Prostate gland (tissue), 2 donors: ENCODE measurements at places on chromosomes 12 and 14. TPM values are rescaled to one million over a fixed set of nuclear protein-coding genes. Genes with fewer than 3 reads are reported as not detected.
A peak's percentile ranks its signal among the peaks of the same experiment; 100 is the strongest.

The B3GNT4 gene
- total RNA-seq, result 5.1 TPM

The TROAP gene
- 5.2 TPM for total RNA-seq

The TAS2R20 gene
- 3.6 TPM for total RNA-seq

The TPH2 gene
- total RNA-seq, result not detected

The LDHB gene
- 280 TPM for total RNA-seq

The ADAMTS20 gene
- not detected for total RNA-seq

The AP5M1 gene
- total RNA-seq, result 22.6 TPM

DNA sequence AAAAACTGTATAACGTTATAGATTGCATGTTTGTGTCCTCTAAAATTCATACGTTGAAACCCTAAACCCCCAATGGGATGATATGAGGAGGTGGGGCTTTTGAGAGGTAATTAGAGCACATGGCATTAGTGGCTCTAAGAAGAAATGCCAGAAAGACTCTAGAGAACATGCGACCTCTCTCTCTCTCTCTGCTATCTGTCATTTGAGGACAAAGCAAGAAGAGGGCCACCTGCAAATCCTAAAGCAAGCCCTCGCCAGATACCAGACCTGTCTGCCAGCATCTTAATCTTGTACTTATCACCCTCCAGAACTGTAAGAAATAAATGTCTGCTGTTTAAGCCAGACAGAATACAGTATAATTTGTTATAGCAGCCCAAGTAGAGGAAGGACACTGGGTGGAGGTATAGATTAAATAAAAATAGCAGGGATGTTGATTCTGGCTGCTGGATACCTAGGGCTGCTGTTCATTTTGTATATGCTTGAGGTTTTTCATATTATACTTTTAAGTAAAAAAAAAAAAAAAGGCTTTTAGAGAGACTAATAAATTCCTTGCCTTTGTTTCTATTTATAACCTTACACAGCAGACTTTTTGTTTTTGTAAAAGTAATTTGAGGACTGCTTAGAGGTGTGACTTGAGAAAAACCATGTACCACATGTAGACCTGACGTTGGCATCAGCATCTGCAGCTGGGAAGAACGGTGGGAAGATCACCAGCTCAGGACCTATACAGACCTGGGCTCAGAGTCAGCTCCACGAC is 26.9 kb downstream of the MOK start:
- no peaks in the 10 kb centered on the region for H3K36me3 ChIP-seq
- no peak overlapping the region for H3K27ac ChIP-seq
- H3K4me1 ChIP-seq, result no peaks in the 10 kb centered on the region
- no peaks in the 10 kb centered on the region for H3K27me3 ChIP-seq

DNA sequence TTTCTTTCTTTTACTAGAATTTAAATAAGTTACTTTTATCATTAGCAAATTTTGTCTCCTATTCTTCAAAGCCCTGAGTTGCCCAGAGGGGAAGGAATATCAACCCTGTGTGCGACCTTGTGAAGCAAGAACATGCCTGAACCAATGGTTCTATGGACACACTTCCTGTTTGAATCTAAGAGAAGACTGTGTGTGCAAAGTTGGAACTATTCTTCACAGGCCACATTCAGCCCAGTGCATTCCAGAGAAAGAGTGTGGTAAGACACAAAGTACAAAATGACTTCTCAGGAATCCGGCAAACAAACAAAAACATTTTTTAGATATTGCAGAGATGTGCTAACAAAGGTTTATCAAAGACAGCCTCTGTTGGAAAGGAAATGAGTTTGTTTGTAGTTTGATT is 90.8 kb upstream of the PTPRQ start:
- no peaks in the 10 kb centered on the region for H3K36me3 ChIP-seq
- no peak for DNase-seq
- no peaks in the 10 kb centered on the region for H3K4me1 ChIP-seq
- no peaks in the 10 kb centered on the region for H3K27me3 ChIP-seq

GRCh38 chr12:9646794-9647781 is 22.4 kb upstream of the CLEC2D start:
- no peak for DNase-seq
- H3K27ac ChIP-seq, result peak overlapping the region; percentile 95
- peak overlapping the region; percentile 69 for H3K4me3 ChIP-seq
- H3K4me1 ChIP-seq, result no peaks in the 10 kb centered on the region
- no peaks in the 10 kb centered on the region for H3K27me3 ChIP-seq
- no peaks in the 10 kb centered on the region for H3K36me3 ChIP-seq

- no peaks in the 10 kb centered on the region for H3K4me1 ChIP-seq
- no peaks in the 10 kb centered on the region for H3K36me3 ChIP-seq
- no peak for DNase-seq
- no peaks in the 10 kb centered on the region for H3K27me3 ChIP-seq
Observed at GRCh38 chr14:52678591-52678990, 16.8 kb downstream of the ERO1A start.

DNA sequence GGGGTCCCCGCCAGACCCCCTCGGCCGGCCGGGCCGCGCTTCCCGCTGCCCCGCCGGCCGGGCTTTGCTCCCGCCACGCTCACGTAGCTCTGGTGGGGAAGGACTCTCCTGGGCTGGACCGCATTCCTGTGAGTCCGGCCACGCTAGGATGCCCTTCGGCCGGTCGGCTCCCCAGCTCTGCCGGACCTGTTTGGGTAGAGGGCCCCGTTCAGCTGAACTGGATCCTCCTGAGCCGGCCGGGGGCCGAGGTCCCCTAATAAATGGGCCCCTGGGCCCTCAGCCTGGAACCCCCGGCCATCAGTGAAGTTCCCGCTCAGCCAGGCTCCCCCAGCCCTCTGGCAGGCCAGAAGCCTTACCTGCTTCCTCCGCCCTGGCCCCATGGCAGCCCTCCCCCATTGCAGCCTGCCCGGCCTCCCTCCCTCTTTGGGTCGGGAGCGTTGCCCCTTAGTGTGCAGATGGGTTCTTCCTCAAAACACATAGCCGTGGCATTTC is 593 bp downstream of the UNC119B start:
- DNase-seq, result no peak
- no peaks in the 10 kb centered on the region for H3K4me1 ChIP-seq
- no peaks in the 10 kb centered on the region for H3K36me3 ChIP-seq

DNA sequence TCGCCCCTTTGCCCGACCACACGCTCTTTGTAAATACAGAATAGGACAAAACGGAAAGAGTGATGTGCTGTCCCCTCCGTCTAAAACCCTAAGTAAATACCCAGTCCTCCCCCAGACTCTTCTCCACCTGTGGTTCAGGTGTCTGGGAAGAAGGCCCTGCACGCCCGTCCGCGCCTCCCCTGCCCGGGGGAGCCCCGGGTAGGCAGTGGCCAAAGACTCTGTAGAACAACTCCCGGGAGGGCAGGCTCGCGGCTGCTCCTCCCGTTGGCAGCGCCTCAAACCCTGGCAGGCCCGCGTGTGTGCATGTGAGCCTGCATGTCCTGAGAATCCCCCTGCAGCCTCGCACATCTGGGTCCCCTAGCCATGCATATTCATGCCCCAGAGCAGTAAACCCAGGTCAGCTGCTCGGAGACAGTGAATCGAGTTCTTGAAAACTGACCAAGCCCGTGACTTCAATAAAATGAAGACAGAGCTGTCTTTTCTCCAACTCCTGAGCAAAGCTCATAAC is 165.8 kb downstream of the MON2 start:
- no peaks in the 10 kb centered on the region for H3K27me3 ChIP-seq
- H3K4me1 ChIP-seq, result no peaks in the 10 kb centered on the region
- H3K4me3 ChIP-seq, result peak overlapping the region; percentile 31
- no peaks in the 10 kb centered on the region for H3K36me3 ChIP-seq

DNA sequence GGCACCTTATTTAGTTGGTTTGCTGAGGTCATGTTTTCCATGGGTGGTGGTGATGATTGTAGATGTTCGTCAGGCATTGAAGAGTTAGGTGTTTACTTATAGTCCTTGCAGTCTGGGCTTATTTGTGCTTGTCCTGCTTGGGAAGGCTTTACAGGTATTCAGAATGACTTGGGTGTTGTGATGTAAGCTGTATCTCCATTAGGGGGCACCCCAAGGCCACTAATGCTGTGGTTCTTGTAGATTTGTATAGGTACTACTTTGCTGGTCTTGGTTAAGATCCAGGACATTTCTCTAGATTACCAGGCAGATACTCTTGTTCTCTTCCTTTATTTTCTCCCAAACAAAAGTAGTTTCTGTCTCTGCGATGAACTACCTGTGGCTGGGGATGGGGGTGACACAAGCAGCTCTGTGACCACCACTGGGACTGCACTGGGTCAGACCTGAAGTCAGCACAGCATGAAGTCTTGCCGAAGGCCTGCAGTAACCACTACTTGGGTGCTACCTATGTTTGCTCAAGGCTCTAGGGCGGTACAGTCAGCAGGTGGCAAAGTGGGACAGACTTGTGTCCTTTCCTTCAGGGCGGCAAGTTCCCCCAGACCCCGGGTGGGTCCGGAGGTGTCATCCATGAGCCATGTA is 35.8 kb upstream of the FBXO33 start:
- no peaks in the 10 kb centered on the region for H3K27me3 ChIP-seq
- no peak for DNase-seq
- H3K4me1 ChIP-seq, result no peaks in the 10 kb centered on the region
- no peak overlapping the region for H3K27ac ChIP-seq
- H3K36me3 ChIP-seq, result no peaks in the 10 kb centered on the region

DNA sequence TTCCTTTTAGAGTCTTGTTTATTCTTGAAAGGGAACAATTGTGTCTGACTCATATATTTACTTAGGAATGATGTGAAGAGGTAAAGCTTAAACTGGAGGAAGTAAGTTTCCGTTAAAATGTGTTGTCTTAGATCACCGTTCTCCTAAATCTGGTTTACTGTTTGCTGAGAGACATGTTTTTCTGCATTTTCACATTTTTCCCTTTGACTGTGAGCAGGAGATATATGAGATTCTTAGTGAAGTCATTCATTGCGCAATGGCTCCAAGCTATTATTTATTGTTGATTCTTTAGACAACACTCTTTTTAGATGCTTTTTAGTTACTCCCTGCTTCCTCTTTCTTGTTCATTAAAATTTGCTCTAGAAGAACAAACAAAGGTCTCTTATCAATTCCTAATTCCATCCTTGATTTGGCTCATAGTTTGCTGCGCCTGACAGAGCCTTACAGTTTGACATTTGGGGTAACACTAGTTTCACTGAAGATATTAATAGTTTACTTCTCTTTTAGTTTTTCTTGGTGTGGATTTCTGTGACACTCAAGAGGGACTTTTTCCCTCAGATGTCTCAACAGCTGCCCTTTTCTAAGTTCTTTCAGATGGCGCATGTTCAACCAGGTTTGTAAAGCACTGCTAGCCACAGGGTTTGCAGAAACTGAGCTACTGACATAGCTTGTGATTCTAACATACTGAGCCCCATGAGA is 11.4 kb downstream of the CLECL1 start:
- H3K36me3 ChIP-seq, result no peaks in the 10 kb centered on the region
- H3K27ac ChIP-seq, result no peak overlapping the region
- no peak for DNase-seq
- no peaks in the 10 kb centered on the region for H3K27me3 ChIP-seq
